Germinal center (tissue), 1 donor: ENCODE measurements at places on chromosomes 1 and 21.

- DNase-seq = peak; percentile 86
Measured at GRCh38 chr1:1063945-1064831, 9.9 kb downstream of the RNF223 start.

DNA sequence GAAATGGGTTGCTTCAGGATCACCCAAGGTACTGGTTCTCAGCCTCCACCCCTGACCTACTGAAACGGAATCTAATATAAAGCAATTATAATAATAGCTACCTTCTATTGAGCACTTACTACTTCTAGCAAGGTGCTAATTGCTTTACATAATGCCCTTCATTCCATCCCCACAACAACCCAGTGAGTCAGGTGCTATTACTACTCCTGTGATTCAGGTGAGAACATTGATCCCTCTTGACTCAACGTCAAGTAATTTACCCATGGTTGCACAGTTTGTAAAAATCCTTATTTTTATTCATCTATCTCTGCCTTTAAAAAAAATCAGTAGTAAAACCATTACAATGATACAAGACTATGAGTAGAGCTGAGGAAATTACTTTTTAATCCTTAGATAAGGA is 85.2 kb downstream of the UCHL5 start:
- DNase-seq = no peak

- no peak for DNase-seq
Measured at GRCh38 chr1:65109487-65109886, 38.5 kb upstream of the AK4 start.

GRCh38 chr1:75124510-75124909 is 9.7 kb upstream of the LHX8 start:
- DNase-seq = no peak
